ENCODE measurements at places on chromosomes 5 and 9.

GRCh38 chr9:70407081-70407503 lies 7.4 kb downstream of the KLF9 start:
- no peak for DNase-seq

GRCh38 chr9:109331353-109331752 lies 10.5 kb upstream of the EPB41L4B start:
- DNase-seq, result no peak

DNA sequence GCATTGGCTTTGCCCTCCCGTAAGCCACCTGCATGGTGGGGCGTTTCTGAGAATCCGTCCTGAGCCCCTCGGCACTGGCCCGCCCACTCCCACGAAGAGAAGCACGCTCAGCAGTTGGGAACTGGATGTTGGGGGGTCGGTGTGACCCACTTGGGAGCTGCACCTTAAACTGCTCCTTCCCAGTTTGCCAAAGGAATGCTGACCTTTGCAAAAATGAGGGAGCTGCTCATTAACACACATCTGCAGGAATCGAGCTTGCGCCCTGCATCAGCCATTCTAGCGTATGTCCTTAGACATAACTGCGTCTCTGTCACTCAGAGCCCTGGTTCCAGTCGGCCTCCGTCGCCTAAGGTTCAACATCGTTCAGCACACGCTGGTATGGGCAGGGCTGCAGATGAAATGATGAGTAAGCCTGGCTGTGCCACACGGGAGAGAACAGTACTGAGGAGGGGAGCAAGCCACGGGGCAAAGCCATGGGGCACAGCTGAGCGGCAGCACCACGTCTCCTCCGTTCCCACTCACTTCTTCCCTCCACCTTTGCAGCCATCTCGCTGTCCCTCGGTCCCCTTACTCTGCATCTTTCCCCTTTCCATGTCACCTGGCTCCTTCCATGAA lies 28.8 kb upstream of the NCS1 start:
- DNase-seq, result no peak

GRCh38 chr5:33649549-33650482 lies 209.1 kb downstream of the TARS1 start:
- DNase-seq, result no peak

DNA sequence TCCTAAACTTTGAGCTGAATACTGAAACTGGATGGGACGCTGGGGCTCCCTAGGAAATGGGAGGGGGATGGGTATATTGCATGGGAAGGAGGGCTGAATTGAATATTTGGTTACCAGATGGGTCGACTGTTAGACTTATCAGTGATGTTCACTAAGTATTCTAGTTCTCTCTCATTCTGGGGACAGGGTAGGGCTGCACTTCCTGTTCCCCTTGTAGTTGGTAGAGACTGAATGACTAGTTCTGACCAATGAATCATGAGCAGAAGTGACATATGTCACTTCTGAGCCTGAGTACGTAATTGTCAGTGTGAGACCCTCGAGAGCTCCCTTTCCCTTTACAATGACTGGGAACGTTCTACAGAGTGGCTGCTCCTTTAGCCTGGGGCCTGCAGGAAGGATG lies 55.5 kb upstream of the DMRT1 start:
- no peak for DNase-seq

DNA sequence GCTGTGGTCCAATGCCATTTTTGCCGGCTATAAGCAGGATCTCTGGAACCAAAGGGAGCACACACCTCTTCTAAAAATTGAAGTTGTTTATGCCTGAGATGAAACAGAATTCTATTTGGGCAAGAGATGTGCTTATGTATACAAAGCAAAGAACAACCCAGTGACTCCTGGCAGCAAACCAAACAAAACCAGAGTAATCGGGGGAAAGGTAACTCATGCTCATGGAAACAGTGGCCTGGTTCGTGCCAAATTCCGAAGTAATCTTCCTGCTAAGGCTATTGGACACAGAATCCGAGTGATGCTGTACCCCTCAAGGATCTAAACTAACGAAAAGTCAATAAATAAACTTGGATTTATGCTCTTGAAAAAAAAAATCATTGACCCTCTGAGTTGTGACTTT lies 178.7 kb downstream of the CEMIP2 start:
- no peak for DNase-seq

DNA sequence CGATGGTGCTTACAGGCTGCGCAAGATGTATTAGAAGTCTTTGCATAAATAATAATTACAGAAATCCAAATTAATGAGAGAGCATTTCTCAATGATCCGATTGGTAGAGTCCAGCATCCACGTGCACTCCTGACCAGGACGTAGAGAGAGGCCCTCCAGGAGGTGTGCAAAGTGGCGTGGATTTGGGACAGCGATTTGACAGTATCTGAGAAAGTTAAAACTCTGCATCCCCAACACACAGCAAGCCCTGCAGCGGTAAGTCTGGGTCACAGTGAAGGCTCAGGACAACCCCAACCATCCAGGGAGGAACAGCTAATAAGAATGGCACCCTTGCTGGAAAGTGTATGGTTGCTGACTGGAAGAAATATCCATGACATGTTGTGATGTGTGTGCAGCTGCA lies 180.2 kb downstream of the AUH start:
- no peak for DNase-seq

GRCh38 chr5:68352166-68352565 lies 136.6 kb downstream of the PIK3R1 start:
- no peak for DNase-seq

DNA sequence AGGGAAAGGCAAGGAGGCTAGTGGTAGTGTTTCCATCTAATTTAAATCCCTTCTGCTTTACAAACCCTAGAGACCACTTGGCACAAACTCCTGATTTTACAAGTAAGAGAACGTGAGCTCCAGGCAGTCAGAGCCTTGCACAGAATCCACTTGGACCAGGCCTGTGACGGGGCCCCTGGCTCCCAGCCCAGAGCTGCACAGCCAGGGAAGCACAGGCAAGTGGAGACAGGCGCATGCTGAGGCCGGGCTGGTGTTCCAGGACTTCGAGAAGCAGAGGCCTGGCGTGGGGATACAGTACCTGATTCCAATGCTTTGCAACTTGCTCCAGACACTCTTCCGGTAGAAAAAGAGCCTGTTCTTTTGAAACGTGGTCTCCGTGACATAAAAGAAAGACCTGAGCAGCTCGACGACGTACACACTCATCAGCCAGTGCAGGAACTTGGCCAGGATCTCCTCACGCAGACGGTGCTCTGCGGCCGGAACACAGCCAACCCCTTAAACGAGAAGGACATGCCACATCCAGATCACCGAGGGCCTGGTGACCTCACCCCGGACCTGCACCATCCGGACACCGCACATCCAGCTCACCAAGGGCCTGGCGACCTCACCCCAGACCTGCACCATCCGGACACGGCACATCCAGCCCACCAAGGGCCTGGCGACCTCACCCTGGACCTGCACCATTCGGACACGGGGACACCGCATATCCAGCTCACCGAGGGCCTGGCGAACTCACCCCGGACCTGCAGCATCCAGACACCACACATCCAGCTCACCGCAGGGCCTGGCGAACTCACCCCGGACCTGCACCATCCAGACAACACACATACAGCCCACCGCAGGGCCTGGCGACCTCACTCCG lies 12.5 kb downstream of the TERT start:
- DNase-seq, result no peak

DNA sequence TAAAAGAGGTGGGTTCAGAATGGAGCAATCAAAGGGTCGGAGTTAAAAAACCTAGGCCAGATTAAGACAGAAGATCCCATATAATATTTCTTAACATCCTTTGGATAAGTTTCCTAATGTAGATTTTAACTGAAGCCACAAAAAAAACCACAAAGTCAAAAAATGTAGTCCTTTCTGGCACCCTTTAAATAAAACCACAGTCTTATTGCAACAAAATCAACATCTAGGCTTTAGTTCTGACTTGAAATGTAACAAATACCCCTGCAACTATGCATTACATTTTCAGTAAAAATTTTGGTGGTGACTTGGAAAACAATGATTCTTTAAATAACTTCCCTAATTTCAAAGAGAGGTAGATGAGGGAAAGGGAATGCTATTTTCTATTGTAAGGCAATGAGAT lies 109.2 kb downstream of the PSAT1 start:
- DNase-seq, result no peak

DNA sequence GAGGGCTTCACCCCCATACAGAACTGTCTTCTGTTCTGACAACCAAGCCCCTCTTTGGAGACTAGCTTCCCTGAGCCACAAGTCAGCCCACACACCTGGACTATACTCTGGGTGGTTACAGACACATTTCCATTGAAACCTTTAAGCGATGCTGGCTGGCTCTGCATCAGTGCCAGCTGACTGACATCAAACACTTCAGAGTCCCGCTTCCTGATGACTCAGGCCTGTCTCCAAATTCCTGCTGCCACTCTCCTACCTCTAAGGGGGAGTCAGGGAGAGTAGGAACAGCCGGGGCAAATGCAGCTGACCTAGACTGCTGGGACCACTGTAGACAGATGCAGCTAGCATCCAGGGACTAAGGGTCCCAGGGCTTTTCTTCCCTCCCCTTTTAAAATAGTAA lies 59.4 kb downstream of the SIL1 start:
- no peak for DNase-seq

DNA sequence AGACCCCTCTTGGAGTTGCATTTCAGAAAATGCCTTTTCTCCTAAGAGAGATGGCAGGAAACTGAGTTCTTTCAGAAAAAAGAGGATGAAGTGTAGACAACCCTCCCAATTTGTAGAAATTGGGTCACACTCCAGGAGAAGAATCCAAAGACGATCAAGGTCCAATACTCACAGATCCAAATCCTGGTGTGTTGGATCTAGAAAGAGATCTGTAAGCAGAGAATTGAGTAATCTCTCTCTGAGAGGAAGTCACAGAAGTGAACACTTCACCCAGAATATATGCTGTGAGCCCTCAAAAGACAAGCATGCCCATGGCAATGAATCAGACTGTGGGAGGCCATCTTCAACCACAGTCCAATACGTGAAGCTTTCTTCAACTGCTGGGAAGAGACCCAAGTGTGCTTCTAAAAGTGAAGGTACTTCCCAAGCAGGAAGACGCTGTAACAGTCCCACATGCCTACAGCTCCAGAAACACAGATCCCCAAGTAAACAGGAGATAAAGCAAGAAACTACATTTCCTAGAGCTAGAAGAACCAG lies 182.7 kb downstream of the SMC2 start:
- DNase-seq, result no peak

GRCh38 chr9:38160613-38161215 lies 91.7 kb upstream of the SHB start:
- peak; percentile 18 for DNase-seq
